ENCODE measurements at places on chromosomes 5 and 9.

DNA sequence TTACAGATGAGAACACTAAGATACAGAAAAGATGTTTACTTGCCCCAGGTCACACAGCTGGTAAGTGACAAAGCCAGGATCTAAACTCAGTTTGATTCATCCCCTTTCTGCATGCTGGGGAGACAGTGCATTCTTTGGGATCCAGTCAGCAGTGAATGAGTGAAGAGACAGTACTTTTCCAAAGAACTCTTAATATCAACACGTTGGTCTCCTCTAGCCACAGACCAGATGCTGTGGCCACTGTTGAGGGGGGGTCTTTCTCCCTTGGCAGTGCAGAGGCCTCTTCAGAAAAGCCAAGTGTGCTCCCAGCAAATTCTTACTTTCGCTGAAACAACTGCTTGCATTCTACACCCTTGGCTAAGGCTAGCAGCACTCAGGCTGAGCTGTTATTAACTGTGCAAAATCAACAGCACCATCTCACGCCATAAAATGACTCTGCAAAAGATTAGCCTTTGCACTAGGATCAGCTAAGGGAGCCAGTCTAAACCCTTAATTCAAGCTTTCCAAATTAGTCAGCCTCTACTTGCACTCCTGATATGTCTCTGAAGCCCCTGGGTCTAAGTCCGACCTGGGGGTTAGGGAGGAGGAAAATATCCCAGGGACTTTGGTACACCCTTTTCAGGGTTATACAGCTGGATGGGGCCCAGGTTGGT lies 4.8 kb upstream of the TMEM171 start:
- DNase-seq: no peak

DNA sequence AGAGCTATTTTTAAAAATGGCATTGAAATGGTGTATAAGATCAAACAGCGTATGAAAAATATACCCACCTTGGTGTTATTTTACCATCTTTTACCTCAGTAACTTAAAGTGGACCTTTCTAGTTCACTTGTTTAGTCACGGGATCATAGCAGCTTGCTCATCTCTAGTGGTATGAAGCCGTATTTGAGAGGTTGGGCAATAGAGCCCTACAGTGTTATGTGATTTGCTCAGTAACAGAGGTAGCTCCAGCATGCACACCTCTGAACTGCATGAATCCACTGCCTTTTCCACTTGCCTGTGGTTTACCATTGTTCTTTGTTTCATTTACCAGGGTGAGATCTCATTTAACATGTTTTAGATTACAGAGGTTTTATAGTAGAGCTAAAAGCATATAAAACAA lies 134.4 kb downstream of the ATG10 start:
- DNase-seq: no peak

DNA sequence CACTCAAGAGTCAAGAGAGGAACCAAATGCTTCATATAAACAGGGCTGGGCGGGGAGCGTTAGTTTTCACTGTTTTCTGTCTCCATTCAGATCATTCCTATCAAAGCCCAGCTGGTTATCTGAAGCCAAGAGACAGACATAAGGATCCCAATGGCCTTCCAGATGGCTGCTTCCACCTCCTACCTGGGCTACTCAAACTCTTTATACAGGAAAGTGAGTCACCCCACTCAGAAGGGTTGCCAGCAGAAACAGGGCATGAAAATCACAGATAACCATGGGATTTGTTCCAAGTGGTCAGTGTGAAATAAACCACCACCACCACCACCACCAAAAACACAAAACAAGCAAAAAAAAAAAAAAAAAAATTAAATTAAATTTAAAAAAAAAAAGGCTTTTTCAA lies 5.5 kb downstream of the PRSS3 start:
- DNase-seq: no peak

GRCh38 chr9:129282731-129283211 lies 104.7 kb upstream of the IER5L start:
- no peak for DNase-seq

GRCh38 chr5:175680020-175680419 lies 22.1 kb downstream of the HRH2 start:
- no peak for DNase-seq

DNA sequence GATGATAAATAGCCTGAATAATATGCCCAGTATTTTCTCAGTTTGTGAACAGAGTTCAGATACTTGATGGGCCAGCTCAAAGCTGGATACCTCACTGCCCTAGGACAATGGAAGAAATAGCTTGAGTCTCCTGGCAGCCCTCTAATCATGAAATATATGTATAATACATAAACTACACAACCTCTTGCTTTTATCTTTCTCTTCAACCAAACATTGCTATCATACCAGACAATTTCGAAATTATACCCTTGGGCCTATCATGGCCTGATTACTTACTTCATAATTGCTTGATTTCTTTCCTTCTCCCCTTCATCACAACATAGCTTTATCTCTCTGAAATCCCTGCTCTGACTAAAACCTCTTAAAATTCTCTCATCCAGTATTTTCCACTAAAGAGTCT lies 1144.9 kb upstream of the C9orf72 start:
- DNase-seq: no peak

- DNase-seq: no peak
Measured at GRCh38 chr5:77181173-77181572, 29.3 kb upstream of the PDE8B start.
